ENCODE measurements at places on chromosomes 13 and 19.
A peak's percentile ranks its signal among the peaks of the same experiment; 100 is the strongest.

GRCh38 chr13:42656161-42656560, 82.2 kb downstream of the TNFSF11 start:
- DNase-seq, result no peak

DNA sequence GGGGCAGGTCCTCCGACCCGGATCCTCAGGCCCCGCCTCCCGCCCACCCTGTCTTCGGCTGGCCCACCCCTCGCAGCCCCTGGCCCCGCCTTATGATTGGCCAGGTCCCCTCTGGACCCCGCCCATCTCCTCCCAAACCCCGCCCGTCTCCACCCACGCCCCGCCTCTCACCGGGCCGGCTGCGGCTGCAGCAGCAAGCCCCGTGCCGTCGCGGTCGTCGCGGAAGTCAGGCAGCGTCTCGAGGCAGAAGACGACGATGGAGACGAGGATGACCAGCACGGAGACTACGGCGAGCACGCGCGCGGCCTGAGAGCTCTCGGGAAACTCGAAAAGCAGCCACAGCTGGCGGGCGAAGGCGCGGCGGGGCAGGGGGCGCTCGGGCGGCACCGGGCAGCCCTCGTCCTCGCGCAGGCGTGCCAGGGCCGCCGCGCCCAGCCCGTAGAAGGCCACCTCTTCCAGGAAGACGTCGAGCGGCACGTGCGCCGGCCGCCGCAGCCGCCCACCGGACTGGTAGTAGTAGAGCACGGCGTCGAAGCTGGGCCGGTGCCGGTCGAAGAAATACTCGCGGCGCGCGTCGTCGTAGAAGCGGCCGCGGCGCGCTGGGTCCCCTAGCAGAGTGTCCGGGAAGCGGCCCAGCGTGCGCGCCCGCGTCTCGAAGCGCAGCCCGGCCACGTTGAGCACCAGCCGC, 495 bp downstream of the KCNA7 start:
- no peak for DNase-seq

DNA sequence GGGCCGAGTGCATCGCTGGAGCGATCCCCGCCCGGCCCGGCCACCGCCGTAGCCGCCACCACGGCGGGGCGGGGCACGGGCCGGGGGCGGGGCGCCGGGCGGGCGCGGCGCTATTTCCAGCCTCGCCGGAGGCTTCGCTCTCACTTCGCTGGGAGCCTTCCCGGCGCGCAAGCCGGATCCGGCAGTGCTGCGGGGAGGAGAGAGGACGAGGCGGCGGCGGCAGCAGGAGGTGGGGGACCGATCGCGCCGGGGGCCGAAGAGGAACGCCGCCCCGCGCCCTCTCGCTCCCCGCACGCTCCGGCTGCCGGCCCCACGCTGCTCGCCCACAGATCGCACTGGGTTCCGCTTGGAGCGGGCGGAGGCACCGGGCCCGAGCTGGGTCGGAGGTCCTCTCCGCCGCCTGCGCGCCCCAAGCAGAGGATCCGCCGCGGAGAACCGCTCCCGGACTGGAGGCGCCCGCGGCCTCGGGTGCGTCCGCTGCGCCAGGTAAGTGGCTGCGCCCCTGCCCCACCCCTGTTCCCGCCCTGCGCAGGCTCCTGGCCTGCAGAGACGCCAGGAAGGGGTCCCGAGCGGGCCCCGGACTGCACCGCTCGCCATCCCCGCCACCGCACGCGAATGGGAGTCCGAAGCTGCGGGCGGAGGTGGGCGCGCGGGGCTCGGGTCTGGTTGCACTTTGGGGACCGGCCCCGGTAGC, at the start of gene CHST8:
Gene CHST8, plus strand, starts transcription at position 143 of the 694 bp plus-strand sequence. CDS start 67,309 bp downstream, outside the sequence.
- DNase-seq, result peak; percentile 18

- no peak for DNase-seq
Measured at GRCh38 chr13:36006894-36007675, 124.1 kb downstream of the DCLK1 start.

GRCh38 chr13:24911133-24911908, 147.4 kb downstream of the RNF17 start:
- peak; percentile 50 for DNase-seq

DNA sequence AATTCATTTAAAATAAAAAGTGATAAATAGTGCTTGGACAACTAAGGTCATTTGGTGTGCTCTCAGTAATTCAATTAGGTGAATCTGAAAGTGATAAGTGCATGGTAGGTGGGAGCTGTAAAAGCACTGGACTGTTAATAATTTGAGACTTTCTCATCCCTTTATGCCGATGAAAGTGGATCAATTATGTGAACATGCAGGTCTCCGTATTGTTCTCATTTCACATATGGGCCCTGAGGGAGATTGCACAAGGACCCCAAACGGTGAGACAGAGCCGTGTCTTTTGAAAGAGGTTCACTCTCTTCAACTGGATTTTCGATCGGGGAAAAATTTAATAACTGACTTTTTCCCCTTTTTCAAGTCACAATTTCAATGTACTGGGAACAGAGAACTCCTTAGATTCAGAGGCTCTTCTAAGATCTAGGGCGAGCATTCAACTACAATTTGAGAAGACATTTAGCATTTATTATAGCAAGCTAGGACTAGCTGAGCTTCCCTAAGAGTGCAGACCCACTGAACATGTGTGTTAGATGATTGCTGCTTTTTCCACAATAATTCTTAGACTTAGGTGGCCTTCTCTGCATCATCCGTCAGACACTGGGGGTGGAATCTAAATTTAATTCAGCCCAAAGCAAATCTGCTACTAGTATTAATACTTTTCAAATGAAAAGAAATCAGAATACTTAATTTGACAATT, 347.6 kb downstream of the OXGR1 start:
- no peak for DNase-seq

Measured in astrocyte (in vitro differentiated cells and primary cell).